ENCODE measurements at places on chromosomes 6 and 20. TPM values are rescaled to one million over a fixed set of nuclear protein-coding genes. Genes with fewer than 3 reads are reported as not detected.

The CLPSL2 gene
- polyA plus RNA-seq: not detected

The ISM1 gene
- polyA plus RNA-seq: not detected

The TPX2 gene
- 0.08 TPM for polyA plus RNA-seq

The HLA-DOA gene
- 424 TPM for polyA plus RNA-seq

The TINAG gene
- not detected for polyA plus RNA-seq

The ULBP3 gene
- polyA plus RNA-seq: not detected
